Hepatocyte (in vitro differentiated cells): ENCODE measurements at places on chromosomes 5 and 9. TPM values are rescaled to one million over a fixed set of nuclear protein-coding genes. Genes with fewer than 3 reads are reported as not detected.
A peak's percentile ranks its signal among the peaks of the same experiment; 100 is the strongest.

GCNT4 gene
- 7.9 and 8.3 TPM in 2 replicates for total RNA-seq

DNA sequence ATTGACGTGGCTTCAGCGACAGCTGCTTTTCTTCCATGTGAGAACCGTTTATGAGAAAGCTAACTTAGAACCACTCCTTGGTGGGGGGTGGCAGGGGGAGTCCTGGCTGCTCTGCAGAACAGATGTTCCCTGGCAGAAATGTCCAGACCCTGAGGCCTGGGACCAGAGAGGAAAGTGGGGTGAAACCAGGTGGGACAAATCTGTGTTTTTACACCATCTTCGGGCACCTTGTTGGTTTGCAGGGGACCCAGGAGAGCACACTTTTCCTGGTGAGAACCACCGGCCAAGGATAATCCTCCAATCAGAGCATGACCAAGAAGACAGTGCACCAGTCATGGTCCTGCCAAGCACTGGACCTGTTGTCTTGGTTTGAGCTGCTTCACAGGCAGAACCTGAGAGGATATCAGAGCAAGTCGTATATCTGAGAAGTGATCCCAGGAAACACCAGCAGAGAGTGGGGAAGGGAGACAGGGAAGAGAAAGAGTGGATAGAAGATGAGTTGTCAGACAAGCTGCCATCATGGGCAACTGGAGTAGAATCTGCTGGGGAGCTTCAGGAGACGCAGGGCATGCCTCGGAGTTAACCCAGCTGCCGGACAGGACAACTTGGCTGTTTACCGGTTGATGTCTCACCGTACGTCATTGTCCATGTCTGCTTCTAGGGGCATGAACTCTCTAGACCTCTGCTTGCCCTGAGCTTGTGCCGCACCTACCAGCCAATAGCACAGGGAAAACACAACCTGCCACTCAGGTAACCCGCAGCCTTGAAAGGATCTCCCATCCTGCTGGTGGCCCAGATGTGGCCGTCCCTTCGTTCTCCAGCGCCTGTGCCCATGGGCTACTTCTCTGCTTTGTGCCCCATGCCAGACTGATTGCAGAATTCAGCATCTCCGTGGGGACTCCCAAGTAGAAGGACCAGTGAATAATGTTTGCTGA is 178.4 kb upstream of the MVB12B start:
- DNase-seq, result no peak

GRCh38 chr5:103313056-103313455 is 54.5 kb downstream of the MACIR start:
- DNase-seq, result no peak

DNA sequence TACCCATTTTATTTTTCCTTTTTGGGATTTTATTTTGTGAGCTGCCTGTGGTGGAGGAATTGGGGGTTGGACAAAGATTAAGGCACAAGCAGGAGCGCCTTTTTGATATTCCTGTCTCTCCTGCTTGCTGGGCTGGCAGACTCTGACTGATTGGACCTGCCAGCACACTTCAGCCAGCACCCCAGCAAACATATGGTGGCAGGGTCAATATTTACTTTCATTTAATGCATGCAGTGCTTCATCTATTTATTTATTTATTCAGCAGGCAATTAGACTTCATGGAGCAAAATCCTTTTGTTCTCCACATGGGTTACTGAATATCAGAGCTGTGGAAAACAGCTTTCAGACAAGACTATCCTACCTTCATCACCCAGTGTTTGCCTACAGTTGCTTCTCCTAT is 48.4 kb upstream of the EPB41L4A start:
- no peak for DNase-seq

GRCh38 chr5:169980418-169981053 is at the start of gene INSYN2B:
INSYN2B (minus strand) TSS chr5:169980495; CDS start chr5:169883898, 96,597 bp downstream.
- peak; percentile 88 for DNase-seq

GRCh38 chr5:105167092-105167491 is 1604.5 kb upstream of the NUDT12 start:
- DNase-seq, result no peak

- no peak for DNase-seq
Observed at GRCh38 chr5:97096191-97096590, 46.2 kb downstream of the LIX1 start.

HAVCR1 gene
- total RNA-seq, result 9.4 and 9.5 TPM in 2 replicates

DNA sequence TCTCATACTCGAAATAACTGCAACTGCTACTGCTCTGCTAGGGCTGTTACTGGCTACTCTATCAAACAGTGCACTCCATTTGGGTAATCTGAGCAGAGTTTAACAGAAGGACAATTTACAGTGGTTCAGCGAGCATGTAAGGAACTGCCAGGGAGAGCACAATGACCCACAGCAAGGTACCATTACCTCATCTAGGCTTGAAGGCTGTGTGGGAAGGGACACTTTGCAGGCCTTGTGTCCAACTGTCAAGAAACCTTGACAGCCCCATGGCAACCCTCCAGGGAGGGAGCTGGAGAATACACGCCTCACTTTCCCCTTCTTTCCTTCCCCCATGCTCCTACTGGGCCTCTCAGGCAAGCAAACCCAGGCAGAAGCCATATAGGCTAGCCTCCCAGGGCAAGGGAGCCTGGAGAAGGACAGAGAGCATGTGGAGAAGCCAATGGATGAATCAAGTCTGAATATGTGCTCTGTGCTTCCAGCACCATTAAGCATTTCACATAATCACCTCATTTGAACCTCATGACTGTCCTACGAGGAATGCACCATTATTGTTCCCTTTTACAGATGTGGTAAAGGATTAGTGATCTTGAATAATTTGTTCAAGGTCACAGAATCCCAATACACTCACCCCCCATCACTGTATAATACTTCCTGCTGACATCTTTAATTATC is 49.9 kb upstream of the JAK2 start:
- no peak for DNase-seq

- DNase-seq, result no peak
Observed at GRCh38 chr5:163410505-163410904, 26.9 kb upstream of the CCNG1 start.

SLIT3 gene
- total RNA-seq, result 43.8 and 58.4 TPM in 2 replicates

GPBP1 gene
- 86.1 and 95.4 TPM in 2 replicates for total RNA-seq

DNA sequence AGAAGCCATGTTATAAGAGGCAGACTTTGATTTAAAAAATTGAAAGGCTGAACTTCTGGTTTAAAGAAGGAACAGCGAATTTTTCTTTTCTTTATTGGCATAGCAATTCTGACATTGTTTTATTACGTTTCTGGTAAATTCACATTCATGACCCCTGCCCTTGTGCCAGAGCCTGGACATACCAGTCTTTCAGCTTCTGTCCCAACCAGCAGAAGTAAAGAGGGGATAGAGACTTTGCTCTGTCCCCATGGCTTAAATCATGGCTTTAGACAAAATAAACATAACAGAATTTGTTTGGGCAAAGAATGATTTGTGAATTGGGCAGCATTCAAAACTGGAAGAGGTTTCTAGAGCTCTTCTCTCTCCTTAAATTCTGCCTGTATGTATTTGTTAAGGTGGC is 15.3 kb downstream of the CAST start:
- no peak for DNase-seq

PCDHA9 gene
- 1.5 and 2.5 TPM in 2 replicates for total RNA-seq

DNA sequence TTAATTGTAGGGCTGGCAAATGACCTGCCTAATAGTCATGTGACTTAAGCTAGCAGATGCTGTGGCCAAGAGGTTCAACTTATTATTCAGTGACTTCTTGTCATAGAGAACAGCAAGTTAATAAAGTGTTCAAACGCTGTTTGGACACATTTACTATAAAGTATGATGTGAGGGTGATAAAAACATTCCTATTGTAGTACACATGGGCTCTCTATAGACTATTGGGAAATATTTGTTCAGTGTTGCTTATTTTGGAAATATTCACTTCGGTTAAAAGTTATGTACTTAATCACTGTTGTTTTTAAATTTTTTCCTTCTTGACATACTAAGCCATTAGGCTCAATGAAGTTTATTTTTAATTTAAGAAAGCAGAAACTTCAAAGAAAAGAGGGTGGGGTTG is 345.0 kb downstream of the NNT start:
- DNase-seq, result no peak

THOC3 gene
- total RNA-seq, result 65.7 and 74.5 TPM in 2 replicates

DNA sequence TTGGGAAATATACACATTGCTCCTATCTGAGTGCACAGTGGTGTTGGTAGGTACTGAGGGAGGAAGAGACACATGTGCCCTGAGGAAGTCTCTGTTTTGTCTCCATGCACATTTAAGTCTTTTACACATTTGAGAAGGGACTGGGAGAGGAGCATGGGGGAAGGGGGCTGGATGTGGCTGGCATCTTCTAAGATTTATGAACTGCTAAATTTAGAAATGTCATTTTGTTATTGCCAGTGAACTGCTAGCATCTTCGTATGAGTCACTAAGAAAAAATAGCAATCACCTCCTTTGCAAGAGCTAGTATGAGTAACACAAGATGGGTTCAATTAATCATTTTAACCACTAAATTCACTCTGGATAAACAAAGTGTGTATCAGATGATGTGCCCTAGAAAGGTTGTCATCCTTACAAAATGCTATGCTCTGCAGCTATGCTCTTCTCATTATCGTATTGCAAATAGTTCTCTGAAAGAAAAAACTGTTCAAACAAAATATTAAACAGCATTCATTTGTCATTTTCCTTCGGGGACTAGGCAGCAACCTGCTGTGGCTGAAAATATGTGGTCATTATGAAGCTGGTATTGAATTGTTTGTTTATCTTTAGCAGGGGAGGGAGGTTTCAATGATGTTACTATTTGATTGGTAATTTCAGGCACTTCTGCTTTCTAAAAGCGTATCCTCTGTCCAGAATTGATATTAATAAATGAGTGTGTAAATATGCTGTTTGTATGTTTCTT is 236.5 kb downstream of the DMRTA1 start:
- no peak for DNase-seq

FRMD3 gene
- 6.5 and 7.0 TPM in 2 replicates for total RNA-seq

DNA sequence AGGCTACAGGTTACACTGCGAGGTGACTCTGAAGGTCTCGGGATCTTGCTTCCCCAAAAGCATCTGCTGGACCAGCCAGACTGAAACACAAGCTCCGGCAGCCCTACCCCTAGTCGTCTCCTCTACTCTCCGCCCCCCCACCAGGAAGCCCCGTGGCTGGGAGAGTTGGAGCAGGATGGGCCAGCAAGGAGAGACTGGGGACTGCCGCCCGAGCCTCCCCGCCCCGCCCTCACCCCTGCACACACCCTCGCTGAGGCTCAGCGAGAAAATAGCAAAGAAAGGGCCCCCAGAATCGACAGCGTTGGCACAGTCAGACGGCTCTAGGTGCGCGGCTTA is 1.3 kb downstream of the TRIM7 start:
- DNase-seq, result no peak

- peak; percentile 13 for DNase-seq
Observed at GRCh38 chr5:79795764-79796398, 106.2 kb downstream of the CMYA5 start.

SLC44A1 gene
- 62.9 and 64.9 TPM in 2 replicates for total RNA-seq

SIT1 gene
- not detected in 2 replicates for total RNA-seq

WNT8A gene
- not detected in 2 replicates for total RNA-seq

GRCh38 chr5:130955041-130955440 is 210.0 kb downstream of the HINT1 start:
- DNase-seq, result no peak

DNA sequence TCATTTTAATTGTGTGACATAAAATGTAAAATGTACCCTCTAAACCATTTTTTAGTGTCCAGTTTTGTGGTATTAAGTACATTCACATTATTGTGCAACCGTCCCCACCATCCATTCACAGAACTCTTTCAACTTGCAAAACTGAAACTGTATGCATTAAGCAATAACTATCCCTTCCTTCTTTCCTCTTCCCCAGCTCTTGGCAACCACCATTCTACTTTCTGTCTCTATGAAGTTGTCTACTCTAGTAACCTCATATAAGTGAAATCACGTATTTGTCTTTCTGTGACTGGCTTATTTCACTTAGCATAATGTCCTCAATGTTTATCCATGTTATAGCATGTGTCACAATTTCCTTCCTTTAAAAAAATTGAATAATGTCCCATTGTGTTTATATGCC is 142.4 kb downstream of the C9orf152 start:
- no peak for DNase-seq

DNA sequence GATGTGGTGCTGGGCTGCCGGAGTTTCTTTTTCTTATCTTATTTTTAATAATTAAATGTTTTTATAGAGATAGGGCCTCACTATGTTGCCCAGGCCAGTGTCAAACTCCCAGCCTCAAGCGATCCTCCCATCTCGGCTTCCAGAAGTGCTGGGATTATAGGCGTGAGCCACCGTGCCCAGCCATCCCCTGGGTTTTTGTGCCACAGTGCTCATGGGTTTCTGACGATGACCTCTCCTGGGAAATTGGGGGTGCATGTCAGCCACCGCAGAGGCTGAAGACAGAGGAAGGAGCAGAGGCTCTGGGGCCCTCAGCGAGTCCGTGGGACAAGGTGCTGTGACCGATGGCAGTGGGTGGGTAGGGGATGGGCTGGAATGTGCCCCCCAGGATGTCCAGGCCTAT is 14.4 kb downstream of the GPSM1 start:
- DNase-seq, result no peak

NRARP gene
- 5.3 and 8.2 TPM in 2 replicates for total RNA-seq

SHISAL2B gene
- not detected in 2 replicates for total RNA-seq

DNA sequence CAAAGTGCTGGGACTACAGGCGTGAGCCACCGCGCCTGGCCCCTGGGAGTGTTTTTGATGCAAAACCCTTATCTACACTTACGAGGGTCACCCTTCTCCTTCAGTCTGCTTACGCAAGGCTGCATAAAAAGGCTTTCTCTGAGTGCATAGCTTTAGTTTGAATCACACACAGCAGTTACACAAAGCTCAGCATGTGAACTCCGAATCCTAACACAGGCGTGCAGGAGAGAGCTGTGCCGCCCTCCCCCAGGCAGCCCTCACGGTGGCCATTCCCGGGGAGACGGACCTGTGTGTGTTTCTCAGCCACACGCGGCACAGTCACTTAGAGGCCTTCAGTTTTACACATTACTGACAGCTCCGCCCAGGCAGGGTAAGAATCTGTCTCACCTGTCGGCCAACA is 26.7 kb downstream of the EXD3 start:
- DNase-seq, result peak; percentile 58

PLEKHG4B gene
- total RNA-seq, result 3.5 and 4.0 TPM in 2 replicates

DNA sequence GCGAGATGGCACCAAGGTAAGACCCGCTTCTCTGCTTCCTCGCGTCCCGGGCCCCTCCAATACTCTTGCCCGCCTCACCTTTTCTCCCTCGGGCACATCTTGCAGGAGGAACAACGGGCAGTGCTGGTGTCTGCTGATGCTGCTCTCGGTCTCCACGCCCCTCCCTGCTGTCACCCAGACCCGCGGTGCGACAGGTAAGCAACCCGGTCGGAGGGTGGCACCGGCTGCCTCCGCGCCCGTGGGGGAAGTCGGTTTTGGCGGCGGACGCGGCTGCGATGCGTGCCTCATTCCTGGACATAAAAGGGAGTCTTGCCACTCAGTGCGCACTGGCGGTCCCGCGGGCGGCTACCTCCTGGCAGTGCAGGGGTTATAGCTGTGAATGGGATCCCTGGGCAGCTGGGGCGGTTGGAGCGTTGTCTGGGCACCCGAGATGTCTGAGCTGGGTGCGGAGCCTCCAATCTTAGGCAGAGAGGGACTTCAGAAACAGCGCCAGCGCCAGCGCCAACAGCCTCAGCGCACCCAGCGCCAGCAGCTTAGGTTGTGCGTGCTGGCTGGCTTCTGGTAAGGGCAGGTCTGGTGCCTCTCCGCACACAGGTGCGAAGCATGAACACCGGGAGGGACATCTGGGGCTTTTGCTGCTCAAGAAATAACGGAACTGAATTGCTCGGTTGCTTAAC is 488 bp downstream of the COL15A1 start:
- no peak for DNase-seq

PHF24 gene
- total RNA-seq, result 0.08 and 0.67 TPM in 2 replicates

PRDM9 gene
- 0.56 TPM in 1 of 2 replicates, not detected in the other for total RNA-seq

STC2 gene
- total RNA-seq, result 26.6 and 28.6 TPM in 2 replicates

ZBED3 gene
- 6.0 and 6.2 TPM in 2 replicates for total RNA-seq
